ENCODE measurements at places on chromosomes 2 and 18.

GRCh38 chr18:55443776-55444175 lies 144.2 kb downstream of the TCF4 start:
- H3K27me3 ChIP-seq: no peaks in the 10 kb centered on the region
- no peaks in the 10 kb centered on the region for H3K4me1 ChIP-seq
- DNase-seq: no peak
- H3K4me3 ChIP-seq: no peak overlapping the region

DNA sequence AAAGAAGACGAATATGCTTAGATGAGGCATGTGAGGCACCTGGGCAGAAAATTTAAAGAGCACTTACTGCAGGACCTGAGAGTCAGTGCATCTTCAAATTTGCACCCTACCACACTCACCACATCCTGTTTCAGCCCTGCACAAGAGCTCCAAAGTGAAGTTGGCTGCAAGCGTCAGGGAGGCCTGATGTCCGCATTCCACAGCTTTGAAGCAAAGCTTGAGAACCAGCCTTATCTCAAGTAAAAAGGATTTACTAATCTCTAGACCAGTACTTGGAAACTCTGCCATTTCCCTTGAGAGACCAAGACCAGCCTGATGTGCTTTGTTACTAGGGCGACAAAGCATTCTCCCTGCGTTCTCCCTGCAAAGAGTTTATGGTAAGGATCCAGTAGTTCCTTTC lies 3.4 kb upstream of the ASNSD1 start:
- H3K36me3 ChIP-seq: no peaks in the 10 kb centered on the region
- no peak overlapping the region for H3K4me3 ChIP-seq

DNA sequence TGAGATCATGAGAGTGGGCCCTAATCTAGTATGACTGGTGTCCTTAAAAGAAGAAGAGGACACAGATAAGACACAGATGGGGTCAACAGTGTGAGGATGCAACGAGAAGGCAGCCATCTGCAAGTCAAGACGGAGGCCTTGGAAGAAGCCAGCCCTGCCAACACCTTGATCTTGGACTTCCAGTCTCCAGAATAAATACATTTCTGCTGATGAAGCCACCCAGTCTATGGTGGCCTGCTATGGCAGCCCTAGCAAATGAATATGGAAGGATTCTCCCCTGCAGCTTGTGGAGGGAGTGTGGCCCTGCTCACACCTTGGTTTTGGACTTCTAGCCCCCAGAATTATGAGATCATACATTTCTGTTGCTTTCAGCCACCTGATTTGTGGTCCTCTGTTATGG lies 12.3 kb downstream of the CTIF start:
- no peaks in the 10 kb centered on the region for H3K4me1 ChIP-seq
- no peak overlapping the region for H3K4me3 ChIP-seq
- no peak overlapping the region for H3K27ac ChIP-seq
- H3K27me3 ChIP-seq: no peaks in the 10 kb centered on the region
- H3K36me3 ChIP-seq: no peaks in the 10 kb centered on the region

- no peak overlapping the region for H3K4me3 ChIP-seq
- H3K27me3 ChIP-seq: no peaks in the 10 kb centered on the region
- H3K27ac ChIP-seq: no peak overlapping the region
- H3K4me1 ChIP-seq: no peaks in the 10 kb centered on the region
These were observed 150.9 kb downstream of the SMAD7 start for GRCh38 chr18:48799724-48800315.

DNA sequence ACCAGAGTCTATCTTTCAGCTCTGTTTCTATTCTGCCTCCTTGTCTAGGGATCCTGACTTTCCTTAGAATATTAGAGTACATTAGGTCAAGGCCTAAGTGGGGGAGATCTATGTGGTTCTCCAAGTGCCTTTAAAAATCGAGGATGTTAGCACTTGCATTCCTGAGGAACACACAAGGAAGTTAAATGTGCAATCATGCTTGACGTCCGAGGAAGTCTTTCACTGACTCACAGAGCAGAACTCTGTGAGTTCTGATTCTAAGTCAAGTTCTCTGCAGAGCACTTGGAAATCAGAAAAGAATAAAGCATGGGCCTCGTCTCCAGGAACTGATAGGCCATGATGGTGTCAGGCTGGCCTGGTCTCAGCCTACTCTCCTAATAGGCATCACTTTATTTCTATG lies 17.2 kb downstream of the FHOD3 start:
- H3K36me3 ChIP-seq: no peaks in the 10 kb centered on the region
- peak; percentile 81 for DNase-seq
- no peak overlapping the region for H3K4me3 ChIP-seq
- peaks cover 63% of the 10 kb centered on the region for H3K4me1 ChIP-seq
- H3K27ac ChIP-seq: peak overlapping the region; percentile 99

DNA sequence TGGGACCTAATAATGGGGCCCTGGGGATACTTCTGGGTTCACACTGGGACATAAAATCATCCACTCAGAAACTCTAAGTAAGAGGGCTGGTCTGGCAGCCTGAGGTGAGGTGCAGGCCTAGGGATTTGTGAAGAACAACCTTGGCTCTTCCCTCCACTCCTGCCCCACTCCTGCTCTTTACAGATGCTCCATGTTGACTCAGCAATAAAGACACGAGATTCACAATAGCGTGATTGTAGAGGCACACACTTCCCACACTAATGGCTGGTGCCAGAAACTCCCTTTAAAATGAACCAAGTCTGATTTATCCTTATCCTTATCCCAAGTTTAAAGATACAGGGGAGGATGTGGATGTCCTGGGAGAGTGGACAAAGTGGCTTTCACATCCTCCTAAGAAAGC lies 228.2 kb downstream of the ACTR3 start:
- H3K4me1 ChIP-seq: no peaks in the 10 kb centered on the region
- H3K4me3 ChIP-seq: no peak overlapping the region
- DNase-seq: no peak
- no peak overlapping the region for H3K27ac ChIP-seq
- peaks cover 76% of the 10 kb centered on the region for H3K27me3 ChIP-seq

DNA sequence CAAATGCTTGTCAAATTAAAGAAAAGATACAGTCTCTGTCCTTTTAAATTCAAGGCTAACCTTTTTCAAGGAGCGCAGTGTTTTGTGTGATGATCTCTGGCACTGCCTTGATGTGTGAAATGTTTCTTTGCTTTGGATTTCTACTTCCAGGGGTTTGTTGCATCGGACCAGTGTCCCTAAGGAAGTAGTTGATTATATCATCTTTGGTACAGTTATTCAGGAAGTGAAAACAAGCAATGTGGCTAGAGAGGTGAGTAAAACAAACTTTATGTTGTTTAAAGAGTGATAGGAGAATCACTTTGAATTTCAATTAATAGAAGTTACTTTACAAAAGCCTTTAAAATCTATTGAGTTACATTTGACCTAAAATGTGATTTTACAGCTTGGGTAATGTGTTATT lies 28.8 kb downstream of the HADHB start:
- no peak overlapping the region for H3K27ac ChIP-seq
- H3K27me3 ChIP-seq: no peaks in the 10 kb centered on the region
- no peaks in the 10 kb centered on the region for H3K4me1 ChIP-seq

DNA sequence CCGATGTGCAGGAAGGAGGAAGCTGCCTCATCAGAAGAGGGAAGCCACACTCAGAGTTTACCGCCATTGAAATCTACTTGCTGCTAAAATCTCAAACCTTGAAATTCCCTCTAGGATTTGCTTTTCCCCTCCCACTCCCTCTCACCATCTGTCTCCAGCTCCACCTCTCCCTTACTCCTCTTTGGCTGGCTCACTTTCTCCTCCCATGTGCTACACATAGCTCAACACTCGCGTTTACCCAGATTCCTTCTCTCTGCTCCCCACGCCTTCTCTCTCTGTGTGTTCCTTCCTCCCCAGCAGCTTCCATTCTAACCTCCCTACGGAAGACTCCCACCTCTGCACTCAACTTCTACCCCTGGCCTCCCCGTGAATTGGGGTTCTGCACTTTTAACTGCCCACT lies 143.1 kb downstream of the DNER start:
- no peak for DNase-seq
- no peaks in the 10 kb centered on the region for H3K4me1 ChIP-seq
- no peaks in the 10 kb centered on the region for H3K36me3 ChIP-seq
- no peak overlapping the region for H3K4me3 ChIP-seq
- no peaks in the 10 kb centered on the region for H3K27me3 ChIP-seq
- no peak overlapping the region for H3K27ac ChIP-seq

DNA sequence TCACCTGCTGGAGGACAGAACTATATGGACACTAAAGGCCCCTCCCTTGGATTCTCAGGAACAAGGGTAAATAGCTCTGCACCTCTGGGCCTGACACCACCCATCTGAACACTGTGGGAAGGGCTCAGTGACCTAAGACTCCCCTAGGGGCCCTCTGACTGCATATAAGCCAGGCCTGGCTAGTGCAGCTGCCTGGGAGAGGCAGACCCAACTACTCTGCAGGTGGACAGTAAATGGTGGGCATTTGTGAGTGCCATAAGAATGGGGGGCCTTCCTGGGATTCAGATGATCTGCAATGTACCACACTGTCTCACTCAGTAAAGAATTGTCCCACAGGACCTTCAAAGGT lies 11.2 kb upstream of the WIPF1 start:
- no peak overlapping the region for H3K27ac ChIP-seq
- H3K4me1 ChIP-seq: peaks cover 22% of the 10 kb centered on the region
- no peak overlapping the region for H3K4me3 ChIP-seq
- no peaks in the 10 kb centered on the region for H3K27me3 ChIP-seq
- DNase-seq: no peak

GRCh38 chr2:186125625-186126024 lies 360.4 kb upstream of the ZC3H15 start:
- H3K4me3 ChIP-seq: no peak overlapping the region
- no peaks in the 10 kb centered on the region for H3K27me3 ChIP-seq
- peak; percentile 86 for DNase-seq

DNA sequence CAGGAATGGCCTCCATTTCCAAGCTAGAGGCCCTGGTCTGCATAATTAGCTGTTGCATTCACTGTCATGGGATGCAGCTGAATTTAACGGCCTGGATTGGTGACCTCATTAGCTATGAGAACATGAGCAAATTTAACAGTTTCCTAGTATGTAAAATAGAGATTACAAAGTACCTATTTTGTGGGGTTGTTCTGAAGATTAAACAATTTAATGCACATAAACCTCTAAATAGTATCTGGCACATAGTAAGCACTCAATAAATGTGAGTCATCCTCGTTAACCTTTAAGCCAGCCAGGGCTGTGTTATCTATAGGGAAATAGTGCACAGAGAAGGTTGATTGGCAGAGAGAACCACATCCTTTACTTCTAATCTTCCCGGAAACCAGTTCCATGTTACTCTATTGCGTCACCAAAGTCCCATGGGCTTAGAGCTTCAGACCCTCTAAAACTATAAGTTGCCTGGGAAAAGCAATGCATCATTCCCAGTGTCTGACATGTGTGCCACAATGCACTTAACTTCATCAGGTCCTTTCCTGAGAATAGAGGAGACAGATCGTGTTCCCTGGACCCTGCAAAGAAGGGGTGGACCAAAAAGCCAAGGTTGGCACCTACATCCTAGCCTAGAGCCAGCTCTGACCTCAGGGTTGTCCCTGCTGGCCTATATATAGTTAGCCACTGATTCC lies 196.5 kb downstream of the LNPK start:
- DNase-seq: peak; percentile 36
- H3K4me3 ChIP-seq: no peak overlapping the region
- no peaks in the 10 kb centered on the region for H3K4me1 ChIP-seq
- no peaks in the 10 kb centered on the region for H3K36me3 ChIP-seq

DNA sequence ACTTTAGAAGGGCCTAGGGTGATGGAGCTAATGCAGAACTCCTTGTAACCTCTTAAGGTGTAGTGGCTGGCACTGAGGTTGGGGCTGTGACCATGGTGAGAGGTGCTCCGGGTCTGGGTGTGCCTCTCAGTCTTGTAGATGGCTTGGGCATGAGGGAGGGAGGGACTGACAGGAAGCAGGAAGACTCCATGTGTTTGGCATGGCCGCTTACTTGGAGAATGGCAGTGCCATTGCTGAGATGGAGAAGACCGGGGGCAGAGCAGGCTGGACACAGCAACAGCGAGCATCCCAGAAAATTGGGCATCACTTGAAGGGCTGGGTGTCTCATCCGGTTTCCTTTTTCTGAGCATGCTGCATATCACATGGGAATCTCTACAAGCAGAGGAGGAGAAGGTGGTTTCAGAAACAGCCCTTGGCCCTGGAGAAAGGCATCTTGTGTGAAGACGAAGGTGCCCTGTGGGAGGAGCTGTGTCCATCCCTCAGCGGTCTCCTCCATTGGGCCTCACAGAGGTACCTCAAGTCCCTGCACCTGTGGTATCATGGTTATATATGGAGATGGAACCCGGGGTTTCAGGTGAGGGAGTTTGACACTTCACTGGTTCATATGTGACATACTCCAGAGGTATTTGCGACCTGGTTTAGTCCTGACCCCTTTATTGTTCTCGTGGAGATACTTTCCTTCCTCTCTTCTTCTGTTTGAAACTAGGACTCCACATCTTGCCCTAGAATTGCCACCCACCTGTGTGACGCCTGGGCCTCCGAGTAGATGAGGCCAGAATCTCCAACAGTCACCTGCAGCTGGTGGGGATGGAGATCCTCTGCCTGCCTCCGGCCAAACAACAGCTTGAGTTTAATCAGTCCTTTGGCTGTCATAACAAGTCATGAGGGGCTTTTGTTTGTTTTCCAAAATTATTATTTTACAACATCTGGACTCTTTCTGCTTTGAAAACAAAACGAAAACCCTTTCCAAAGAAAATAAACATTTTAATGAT lies 45.6 kb downstream of the INPP4A start:
- peaks cover 9% of the 10 kb centered on the region for H3K4me1 ChIP-seq
- H3K36me3 ChIP-seq: no peaks in the 10 kb centered on the region
- no peak overlapping the region for H3K4me3 ChIP-seq
- H3K27me3 ChIP-seq: no peaks in the 10 kb centered on the region
- H3K27ac ChIP-seq: no peak overlapping the region
- no peak for DNase-seq

DNA sequence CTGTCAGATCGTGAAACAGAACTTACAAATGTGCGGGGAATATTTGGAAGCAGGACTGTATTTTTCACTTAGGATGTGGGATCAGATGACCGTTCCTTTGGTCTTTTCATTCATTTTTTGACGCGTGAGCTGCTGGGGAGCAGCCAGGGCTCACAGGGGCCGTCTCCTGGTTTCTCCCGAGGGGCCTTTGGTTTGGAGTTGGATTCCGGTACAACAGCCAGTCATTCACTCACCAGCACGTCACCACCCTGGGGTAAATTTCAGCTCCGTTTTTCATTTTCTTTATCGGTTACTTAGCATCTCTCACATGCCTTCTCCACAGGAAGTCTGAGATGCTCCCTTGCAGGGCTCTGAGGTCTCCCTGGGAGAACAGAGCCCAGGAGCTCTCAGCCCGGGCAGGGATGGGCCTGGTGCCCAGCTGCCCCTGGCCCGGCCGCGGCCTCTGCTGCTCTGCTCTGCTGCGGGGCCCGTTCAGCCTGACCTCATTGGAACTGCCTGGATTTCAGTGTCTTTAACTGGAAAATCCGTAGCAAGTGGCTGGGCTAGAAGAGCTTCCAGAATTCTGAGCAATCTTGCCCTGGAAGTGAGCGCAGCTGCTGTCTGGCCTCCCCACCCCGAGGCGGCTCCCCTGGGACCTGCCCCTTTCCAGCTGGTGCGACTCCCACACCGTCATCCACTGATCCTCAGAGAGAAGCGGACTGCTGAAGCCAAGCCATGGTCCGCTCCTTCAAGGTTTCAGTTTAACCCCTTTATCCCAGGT lies 335.6 kb downstream of the EIPR1 start:
- DNase-seq: no peak
- no peaks in the 10 kb centered on the region for H3K36me3 ChIP-seq
- peaks cover 52% of the 10 kb centered on the region for H3K27me3 ChIP-seq
